ENCODE measurements at places on chromosomes 16 and 17.

DNA sequence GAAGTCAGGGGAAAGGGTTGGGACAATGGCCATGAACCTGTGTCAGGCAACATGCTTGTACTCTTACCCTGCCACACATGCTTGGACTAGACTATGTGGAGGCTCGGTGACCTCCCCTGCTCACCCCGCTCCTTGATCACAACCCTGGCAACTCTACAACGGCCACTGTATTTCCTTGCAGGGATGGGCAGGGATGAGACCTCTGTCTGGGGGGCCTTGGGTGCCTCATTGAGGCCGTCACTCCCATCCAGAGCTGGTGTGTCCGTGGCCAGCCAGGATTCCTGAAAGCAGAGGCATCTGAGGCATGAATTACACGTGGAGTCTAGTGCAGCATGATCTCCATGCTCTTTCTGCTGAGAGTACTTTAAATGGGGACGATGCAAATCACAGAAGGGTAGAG lies 948 bp downstream of the PLA2G15 start:
- no peak for DNase-seq

- DNase-seq, result no peak
Measured at GRCh38 chr17:6853764-6854442, 22.4 kb upstream of the TEKT1 start.

DNA sequence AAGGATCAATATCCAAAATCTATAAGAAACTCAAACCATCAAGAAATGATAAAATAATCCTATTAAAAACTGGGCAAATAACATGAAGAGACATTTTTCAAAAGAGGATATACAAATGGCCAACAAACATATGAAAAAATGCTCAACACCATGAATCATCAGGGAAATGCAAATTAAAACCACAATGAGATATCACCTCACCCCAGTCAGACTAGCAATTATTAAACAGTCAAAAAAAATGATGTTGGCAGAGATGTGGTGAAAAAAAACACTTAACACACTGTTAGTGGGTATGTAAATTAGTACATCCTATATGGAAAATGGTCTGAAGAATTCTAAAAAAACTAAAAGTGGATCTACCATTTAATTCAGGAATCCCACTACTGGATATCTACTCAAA lies 379.0 kb upstream of the SOX9 start:
- DNase-seq, result no peak

- DNase-seq, result no peak
Measured at GRCh38 chr16:63816276-63816675, 1305.6 kb downstream of the CDH11 start.

DNA sequence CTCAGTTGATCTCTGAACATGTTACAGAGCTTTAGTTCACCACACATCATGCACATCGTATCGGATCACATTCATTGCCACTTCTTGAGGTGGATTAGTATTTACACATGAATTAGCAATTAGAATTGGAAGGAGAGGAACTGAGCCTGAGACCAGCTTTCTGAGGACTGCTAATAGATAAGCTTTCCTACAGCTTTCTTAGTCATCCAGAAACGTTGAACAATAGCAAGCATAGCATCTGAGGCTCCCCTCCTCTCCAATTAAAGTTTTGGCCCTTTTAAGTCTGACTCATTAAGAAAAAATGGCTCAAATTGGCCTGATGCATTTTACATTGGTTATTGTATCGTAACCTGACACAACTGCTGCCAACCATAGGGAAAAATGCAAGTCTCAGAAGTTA lies 1130.4 kb downstream of the CDH8 start:
- no peak for DNase-seq

DNA sequence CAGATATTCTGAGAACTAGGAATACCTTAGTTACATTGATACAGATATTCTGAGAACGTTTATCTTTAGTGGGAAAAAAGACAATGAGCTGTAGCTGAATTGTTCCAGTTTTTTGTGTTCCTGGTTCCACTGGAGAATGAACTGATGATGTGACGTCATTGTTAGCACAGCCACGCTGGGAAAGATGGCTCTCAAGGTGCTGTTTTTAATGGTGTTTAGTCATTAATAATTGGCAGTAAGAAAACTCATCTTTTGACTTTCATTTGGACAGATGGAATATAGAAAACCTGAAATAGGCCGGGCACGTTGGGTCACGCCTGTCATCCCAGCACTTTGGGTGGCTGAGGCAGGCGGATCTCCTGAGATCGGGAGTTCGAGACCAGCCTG lies 10.4 kb downstream of the FOXK2 start:
- DNase-seq, result no peak

All from NCI-H1105 treated with DMSO at 0.1 percent for 48 hours (cell line).